MG63 (cell line): ENCODE measurements at places on chromosomes 6 and 20. TPM values are rescaled to one million over a fixed set of nuclear protein-coding genes. Genes with fewer than 3 reads are reported as not detected.

Gene CYP39A1
- 0.10 TPM in 1 of 2 replicates, not detected in the other for total RNA-seq

GRCh38 chr6:30793521-30794194, 49.3 kb upstream of the IER3 start:
- DNase-seq = no peak

- no peak for DNase-seq
Observed at GRCh38 chr6:150672800-150673199, 73.1 kb downstream of the PLEKHG1 start.

DNA sequence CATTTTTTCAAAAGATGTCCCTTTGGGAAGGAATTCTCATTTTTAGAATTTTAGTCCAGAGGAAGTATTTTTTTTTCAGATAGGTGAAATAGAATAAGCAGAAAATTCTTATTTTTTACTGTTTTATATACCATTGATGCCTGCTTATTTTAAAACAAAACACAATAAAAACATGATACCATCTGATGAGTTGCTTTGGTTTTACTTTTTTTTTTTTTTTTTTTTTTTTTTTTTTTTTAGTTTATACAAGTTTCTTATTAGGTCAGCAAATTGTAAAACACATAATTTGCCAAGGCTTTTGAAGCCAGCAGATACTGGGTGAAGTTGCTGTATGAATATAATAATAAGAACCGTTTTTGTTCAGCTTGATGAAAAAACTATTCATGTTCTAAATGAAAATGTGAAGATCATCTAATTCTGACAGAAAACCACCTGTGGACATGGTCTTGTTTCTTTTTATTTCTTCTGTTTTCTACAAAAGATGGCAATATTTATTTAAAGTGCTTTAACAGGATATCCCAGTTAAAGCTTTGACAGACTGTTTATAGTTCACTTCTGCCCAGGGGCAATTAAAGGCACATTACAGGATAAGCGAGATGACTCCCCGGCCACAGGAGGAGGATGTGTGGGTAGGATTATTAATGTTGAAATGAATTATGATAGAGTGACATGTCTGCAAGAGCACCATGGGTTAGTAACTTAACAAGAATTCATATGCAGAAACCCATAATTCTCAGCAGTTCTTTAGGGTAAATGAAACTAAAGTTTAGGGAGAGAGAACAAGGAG, 31.1 kb downstream of the MYB start:
- DNase-seq = peak; percentile 50

DNA sequence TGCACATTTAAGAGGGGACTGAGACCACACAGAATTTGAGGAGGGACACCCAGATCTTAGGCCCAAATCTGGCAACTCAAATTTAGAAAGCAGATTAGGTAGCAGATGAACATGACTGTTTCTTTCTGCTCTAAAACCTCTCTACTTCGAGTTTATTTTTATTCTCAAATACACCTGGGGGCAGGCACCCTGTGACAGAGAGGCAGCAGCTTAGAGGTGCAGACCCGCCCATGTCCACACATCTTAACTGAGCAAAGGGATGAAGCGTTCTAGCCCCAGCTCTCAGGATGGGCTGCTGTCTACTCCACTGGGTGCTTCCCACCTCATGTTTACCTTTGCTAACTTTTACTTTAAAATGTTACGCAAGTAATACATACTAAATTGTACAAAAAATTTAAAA, 125.0 kb downstream of the SLC23A2 start:
- no peak for DNase-seq

DNA sequence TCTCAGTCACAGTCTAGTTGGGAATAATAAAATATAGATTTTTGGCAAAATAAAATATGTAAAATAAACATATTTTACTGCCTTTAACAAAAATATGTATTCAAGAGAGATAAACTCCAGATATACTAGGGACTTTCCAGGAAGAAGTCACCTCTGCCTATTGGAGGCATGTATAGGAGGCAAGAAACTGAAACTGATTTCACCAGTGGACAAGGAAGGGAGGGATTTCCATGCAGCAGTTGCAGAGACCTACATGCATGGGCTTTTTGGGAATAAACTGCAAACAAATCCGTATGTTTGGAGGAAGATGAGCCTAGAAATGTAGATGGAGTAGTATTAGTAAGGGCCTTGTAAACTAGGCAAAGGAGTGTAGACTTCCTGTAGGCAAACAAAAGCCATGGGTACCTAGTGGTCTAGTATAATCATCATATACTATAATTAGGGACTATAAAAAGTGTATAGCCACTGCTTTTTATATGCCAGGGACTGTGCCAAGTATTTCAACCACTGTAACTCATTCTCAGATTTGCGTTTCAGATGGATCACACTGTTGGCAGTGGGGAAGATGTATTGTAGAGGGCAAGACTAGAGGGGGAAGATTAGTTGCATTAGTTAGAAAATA, 38.9 kb downstream of the CD109 start:
- DNase-seq = no peak
